ENCODE measurements at places on chromosomes 5 and 9. TPM values are rescaled to one million over a fixed set of nuclear protein-coding genes. Genes with fewer than 3 reads are reported as not detected.
A peak's percentile ranks its signal among the peaks of the same experiment; 100 is the strongest.

WNK2 gene
- total RNA-seq = 0.02 TPM

IL31RA gene
- total RNA-seq = 7.6 TPM

ADAMTSL1 gene
- total RNA-seq = 11.7 TPM

GRCh38 chr5:168286386-168286785, 5.1 kb upstream of the WWC1 start:
- DNase-seq = no peak

DNA sequence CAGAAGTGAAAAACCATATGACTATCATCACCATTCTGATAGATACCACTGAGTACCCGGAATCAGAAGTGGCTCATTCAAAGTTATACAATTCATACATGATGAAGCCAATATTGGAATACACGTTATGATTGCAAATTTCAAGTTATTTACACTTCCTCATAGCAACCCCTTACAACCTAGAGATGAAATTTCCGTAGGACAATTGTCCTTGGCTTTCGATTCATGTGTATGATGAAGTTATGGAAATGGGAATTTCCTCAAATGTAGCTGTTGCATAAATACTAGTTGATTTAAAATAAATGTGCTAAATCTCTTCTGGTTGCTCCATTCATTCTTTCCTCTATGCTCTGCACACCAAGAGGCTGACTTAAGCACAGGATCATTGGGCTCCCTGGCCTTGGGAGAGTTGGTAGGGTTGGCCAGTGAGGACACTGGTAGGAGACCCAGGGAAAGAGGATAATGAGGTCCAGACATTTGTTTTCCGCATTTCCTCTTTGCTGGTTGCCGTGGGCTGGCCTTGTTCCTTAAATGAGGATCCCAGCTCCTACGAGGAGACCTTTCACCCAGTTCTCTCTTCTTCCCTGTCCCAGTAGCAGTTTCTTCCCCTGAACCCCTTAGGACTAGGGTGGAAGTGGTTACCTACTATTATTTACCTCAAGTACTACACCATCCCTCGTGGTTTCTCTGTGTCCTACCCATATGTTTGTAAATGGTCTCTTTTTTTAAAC, 90.3 kb downstream of the ZNF474 start:
- peak; percentile 27 for DNase-seq
